SK-N-SH (cell line): ENCODE measurements at places on chromosomes 3 and 15.

GRCh38 chr3:130671545-130672312, 74.9 kb downstream of the PIK3R4 start:
- no peak for DNase-seq

DNA sequence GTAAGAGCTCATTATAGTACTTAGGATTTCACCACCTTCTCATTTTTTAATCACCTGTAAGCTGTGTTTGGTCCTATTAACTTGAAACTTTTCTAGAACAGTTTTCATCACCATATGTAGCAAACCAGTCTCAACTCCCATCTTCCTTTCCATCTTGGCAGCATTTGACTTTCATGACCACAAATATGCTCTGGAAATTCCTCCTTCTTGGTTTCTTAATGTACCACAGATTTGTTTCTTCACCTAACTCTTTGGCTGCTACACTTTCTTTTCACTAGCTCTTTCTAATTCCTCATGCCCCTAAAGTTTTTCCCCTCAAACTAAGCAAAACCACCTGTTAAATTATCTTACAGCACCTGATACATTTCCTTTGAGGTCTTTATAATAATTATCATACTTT, 13.2 kb upstream of the NMB start:
- no peak for DNase-seq

DNA sequence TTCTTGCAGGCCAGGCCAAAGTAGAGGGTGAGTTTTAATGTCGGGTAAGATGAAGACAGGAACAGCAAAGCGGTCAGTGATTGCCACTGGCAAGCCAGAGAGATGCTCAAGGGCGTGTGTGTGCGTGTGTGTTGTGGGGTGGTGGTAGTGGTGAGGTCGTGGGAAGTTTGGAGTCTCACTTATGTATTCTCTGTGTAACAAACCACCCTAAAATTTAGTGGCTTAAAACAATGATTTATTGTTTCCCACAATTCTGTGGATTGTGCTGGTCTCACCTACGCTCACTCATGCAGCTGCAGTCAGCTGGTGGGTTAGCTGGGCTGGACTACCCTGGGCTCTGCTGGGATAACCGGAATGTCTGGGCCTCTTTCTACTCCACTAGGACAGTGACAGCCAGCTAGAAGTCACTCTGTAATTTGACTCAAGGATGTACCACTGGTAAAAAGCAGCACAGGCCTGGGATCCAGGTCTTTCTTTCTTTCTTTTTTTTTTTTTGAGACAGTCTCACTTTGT, 50.9 kb upstream of the BHLHE40 start:
- no peak for DNase-seq

DNA sequence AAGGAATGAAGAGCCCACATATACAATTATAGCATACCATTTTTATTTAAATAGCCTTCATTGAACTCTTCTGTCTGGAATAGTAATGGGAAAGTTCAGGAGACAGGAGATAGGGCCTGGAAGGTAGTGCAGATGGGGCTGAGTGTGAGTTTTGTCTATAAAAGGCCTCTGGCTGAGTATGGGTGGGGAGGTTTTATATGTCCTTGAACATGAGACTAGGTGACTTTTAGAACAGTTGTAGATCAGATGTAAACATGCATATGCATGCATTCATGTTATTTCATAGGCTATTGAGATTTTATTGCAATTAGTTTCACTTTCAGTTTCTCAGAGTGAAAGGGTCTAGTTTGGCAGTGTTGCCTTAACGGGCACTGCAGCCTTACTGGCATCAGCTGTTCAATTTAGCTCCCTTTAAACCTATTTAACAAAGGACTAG, 27.1 kb downstream of the CGGBP1 start:
- DNase-seq: no peak

DNA sequence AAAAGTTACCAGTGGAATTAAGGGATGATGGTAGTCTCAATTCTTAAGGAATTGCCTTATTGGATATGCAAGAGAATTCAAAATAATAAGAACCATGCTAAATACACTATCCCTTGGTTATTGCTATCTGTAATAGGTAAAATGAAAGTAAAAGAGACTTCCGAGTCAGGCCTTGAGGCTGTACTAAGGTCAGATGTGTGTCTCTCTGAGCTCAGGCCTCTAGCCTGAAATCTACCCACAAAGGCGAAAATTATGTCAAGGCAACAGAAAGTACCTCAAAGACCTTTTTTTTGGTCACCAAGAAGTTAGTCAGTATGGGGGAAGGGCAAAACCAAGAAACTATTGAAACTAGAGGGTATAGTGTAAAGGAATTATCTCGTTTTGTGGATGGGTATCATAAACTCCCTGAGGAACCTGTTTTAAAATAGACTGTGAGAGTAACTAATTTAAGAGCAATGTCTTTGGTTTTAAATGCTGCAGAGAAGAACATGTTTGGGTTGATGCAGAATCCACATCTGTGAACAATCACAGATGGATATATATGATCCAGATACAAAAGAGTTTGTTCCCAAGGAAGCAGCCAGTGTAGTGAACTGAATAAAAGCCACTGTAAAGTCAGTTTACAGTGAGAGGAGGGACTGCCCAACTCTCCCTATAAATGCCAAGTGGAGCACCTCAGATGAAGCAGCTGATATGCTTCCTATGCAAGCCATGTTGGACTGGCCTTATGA, 382.3 kb upstream of the SEMA6D start:
- DNase-seq: no peak

DNA sequence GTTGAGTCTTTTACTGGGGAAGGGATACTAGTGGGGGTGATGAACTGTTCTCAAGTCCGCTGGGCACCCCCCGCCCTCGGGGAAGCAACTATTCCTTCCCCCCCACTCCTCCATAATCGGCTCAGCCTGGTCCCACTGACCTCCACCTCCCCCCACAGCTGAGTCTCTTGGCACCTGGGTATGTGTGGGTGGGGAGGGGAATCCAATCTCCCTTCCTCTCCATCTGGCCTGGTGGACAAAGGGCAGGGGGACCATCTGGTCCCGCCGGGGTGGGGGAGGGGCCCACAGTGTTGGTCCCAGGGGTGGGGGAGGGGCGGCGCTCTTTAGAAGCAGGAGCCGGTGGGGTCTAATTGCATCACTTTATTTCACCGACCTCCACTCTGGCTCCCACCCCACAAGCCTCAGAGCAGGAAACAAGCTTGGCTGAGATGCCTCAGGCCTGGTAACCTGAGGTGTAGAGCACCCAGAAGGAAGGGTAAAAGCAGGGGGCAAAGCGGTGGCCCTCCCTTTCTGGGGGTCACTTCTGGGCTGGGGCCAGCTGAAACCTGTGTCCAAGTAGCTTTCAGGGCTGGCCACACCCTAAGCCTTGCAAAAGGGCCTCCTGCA, 1.0 kb upstream of the PCBP4 start:
- peak; percentile 88 for DNase-seq

- DNase-seq: no peak
Observed at GRCh38 chr3:101509811-101510210, 3.2 kb downstream of the SENP7 start.

DNA sequence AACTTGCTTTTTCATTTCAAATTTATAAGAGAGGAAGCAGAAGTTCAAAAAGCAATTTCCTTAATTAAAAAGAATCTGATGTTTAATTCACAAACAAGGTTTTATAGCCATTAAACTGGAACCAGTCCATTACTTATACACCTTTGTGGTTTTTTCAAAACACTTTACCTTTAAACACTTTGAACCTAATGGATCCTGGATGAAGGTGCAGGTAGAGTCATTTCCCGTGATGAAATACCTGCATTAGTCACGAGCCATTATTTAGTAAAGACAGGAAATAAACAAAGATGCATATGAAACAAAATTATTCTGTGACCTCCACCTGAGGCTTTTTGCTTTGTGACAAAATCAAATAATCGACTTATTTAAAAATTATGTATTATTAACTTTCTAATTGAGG, 341.7 kb upstream of the UBE2E2 start:
- no peak for DNase-seq

- no peak for DNase-seq
Observed at GRCh38 chr3:195825857-195826804, 14.4 kb upstream of the MUC4 start.

DNA sequence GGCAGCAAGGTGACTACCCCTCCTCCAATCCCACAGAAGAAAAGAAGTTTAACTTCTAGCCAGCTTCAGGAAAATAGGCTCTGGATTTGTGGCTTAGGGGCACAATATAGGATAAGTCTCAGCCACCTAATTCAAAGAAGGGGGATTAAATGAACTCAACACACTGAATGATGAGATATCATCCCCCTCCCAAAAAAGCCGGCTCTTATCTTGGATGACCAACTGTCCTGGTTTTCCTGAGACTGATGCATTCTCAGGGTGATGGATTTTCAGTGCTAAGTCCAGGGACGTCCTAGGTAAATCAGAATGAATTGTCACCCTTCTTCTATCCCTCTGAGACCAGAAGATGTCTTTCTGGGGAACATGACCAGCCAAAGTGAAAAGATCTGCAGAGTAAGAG, 487.0 kb upstream of the PROK2 start:
- DNase-seq: no peak

DNA sequence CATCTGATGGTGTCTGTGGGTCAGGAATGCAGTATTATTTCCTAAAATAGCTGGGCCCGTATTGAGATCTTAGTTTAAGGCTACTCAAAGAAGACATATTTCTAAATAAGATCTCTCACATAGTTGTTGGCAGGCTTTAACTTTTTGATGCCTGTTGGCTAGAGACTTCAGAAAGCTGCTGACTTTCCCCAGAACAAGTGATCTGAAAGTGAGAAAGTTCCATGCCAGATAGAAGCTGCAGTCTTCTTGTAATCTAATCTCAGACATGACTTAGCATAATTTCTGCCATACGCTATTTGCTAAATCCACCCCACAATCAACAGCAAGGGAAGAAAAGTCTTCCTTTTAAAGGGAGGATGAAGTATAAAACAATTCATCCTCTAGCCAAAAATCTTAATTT, 867.1 kb downstream of the IGSF11 start:
- no peak for DNase-seq

- DNase-seq: peak; percentile 71
Observed at GRCh38 chr3:52054661-52055511, 1.5 kb downstream of the DUSP7 start.
